Stomach (tissue), 19 donors: ENCODE measurements at places on chromosomes 3 and 15. TPM values are rescaled to one million over a fixed set of nuclear protein-coding genes. Genes with fewer than 3 reads are reported as not detected.
A peak's percentile ranks its signal among the peaks of the same experiment; 100 is the strongest.

- H3K27me3 ChIP-seq, result peaks cover 6% of the 10 kb centered on the region
- no peaks in the 10 kb centered on the region for H3K36me3 ChIP-seq
- H3K4me3 ChIP-seq, result no peak overlapping the region
- no peaks in the 10 kb centered on the region for H3K4me1 ChIP-seq
These were observed 30.0 kb downstream of the SLC6A11 start for GRCh38 chr3:10845839-10846656.

GRCh38 chr15:57665194-57665593 lies 41.3 kb upstream of the POLR2M start:
- H3K36me3 ChIP-seq, result no peaks in the 10 kb centered on the region
- no peak for DNase-seq
- peaks cover 10% of the 10 kb centered on the region for H3K4me1 ChIP-seq
- H3K27ac ChIP-seq, result no peak overlapping the region
- no peaks in the 10 kb centered on the region for H3K27me3 ChIP-seq
- H3K4me3 ChIP-seq, result no peak overlapping the region

DNA sequence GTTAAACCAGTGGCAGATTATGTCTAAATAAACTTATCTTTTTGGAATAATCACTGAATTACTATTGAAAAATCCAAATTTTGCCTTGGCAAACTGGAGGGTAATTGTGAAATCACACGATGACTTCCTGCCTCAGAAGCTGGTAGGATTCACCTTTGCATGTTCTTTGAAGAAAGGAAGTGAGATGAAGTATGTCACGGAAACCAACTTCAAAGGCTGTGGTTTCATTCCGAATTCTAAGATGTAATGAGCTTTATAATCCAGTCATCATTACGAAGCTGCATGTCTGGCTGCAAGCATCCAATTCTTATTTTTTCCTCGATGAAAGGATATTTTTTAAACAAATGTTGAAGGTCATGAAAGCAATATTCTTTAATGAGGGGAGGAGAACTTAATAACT lies 15.0 kb upstream of the ZBED2 start:
- DNase-seq, result peak; percentile 62
- H3K36me3 ChIP-seq, result no peaks in the 10 kb centered on the region
- H3K4me1 ChIP-seq, result no peaks in the 10 kb centered on the region
- H3K27ac ChIP-seq, result no peak overlapping the region
- no peak overlapping the region for H3K4me3 ChIP-seq

DNA sequence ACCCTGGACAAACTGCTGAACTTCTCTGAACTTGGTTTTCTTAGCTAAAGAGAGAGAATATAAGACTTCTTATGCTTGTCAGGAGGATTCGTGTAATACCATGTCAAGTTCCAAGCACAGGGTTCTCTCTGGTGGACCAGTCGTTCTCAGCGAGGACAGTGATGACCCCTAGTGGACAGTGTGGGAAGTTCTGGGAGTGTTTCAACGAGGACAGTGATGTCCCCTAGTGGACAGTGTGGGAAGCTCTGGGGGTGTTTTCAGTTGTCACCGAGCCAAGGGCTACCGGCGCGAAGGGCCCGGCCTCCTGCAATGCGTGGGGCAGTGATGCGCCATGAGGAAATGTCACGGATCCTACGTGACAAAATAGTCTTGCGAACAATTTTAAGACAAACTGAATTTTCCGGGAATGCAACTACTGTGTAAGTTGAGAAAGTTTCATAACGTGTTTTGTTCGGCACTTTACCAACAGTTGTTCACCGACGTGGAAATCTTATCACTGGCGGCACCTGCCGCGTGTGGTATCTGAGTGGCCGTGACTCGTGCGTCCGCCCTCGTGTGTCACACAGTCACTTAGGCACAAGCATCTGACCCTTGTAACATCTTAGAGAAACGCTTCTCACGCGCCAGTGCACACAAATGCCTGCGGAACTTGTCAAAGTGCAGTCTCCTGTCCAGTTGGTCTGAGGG lies 39.3 kb upstream of the MUC4 start:
- DNase-seq, result peak; percentile 96
- H3K4me3 ChIP-seq, result no peak overlapping the region

GRCh38 chr15:52080031-52080430 lies 32.5 kb downstream of the BCL2L10 start:
- H3K4me1 ChIP-seq, result no peaks in the 10 kb centered on the region
- DNase-seq, result no peak
- no peaks in the 10 kb centered on the region for H3K27me3 ChIP-seq
- no peaks in the 10 kb centered on the region for H3K36me3 ChIP-seq
- no peak overlapping the region for H3K27ac ChIP-seq
- no peak overlapping the region for H3K4me3 ChIP-seq

The CCR9 gene
- 1.2 TPM for total RNA-seq

The ATP13A4 gene
- 42.6 TPM for total RNA-seq

The POTEB2 gene
- not detected for total RNA-seq
